ENCODE measurements at places on chromosomes 5 and 9.

GRCh38 chr9:100455470-100455869, 17.5 kb upstream of the TMEFF1 start:
- DNase-seq = no peak

DNA sequence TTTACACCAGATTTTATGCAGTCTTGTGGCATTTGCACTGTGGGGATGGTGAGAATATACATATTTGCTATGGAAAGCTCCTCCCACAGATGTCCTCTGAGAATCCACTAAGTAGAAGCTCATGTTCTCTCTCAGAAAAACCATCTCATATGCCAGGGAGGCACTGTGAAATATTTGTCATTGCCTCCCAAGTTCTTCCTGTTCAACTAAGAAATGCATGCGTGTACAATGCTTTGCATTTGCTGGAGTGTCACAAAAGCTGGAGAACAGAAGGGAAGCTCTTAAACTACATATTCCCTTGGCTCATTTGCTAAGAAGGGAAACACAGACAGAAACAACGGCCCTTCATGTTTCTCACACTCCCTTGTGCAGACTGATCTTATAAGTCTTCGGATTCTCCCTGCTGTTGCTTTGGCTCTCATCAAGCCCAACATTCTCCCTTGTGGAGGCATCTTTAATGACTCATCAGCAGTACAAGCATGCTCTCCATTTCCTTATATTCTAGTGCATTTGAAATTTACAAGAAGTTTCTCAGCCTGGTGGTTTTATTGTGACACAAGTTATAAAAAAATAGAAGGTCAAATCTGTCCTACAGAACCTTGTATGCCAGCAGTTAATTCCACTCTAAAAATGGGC, 220.6 kb downstream of the TRIM36 start:
- DNase-seq = no peak

GRCh38 chr9:130359819-130360218, 84.9 kb upstream of the ASS1 start:
- no peak for DNase-seq

DNA sequence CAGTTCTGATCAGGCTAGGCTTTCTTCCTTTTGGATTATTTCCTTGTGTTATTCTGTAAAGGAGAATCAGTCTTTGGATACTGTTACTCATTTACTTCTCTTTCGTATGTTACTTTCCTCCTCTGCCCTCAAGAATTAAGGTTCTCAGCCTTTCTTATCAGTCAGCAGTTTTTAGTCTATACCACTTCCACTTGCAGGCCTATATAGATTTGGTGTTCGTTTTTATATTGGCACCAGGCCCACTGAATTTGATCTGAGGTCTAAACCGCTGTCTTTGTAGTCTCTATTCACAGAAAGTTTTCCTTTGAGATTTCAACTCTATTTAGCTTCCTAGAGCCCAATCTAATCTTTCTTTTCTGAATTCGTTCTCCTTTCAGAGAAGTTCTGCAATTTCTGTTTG, 62.8 kb downstream of the ERBIN start:
- no peak for DNase-seq
